ENCODE measurements at places on chromosomes 12 and 14.

GRCh38 chr14:104966261-104966865, 11.8 kb downstream of the AHNAK2 start:
- DNase-seq: no peak

DNA sequence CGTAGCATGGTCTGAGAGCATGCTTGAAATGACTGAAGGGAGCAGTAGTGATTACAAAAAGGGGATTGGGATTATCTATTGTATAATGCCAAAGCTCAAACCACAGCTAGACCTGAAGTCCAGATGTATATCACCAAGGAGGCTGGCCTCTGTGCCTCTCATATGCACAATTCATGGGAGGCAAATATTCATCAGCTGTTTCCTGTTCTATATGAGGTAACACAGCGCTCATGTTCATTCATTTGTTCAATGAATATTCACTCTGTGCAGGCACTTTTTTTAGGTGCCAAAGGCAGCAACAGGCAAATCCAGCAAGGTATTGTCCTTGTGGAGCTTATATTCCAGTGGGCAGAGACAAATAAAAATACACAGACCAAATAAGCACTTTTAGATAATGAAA, 39.0 kb downstream of the CRACR2A start:
- no peak for DNase-seq

DNA sequence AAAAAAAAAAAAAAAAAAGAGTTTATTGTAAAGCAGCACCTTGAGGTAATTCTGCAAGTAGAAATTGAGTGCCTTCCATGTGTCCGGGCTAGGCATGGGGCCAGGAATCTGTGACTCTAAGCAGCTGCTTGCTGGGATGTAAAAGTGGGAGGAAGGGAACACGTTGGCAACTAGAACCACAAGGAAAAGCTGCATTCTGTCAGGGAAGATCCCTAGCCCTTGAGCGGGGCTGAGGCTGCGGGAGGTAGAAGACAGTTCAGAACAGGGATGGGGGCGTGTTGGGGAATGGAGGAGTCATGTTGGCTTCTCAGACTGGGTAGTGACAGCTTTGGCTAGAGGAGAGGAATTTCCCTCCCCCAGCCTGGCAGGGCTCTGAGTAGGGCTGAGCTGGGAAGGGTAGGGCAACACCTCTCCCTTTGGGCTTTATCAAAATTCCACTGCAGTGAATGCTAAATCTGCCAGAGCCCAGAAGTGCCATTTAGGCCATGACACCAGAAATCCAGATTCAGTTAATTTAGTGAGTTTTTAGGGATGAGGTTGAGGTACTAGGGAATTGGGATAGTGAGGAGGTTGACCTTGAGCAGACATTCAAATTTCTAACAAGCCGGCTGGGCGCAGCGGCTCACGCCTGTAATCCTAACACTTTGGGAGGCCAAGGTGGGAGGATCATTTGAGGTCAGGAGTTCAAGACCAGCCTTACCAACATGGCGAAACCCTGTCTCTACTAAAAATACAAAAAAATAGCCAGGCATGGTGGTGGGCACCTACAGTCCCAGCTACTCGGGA, 3.4 kb upstream of the TRAFD1 start:
- no peak for DNase-seq

- DNase-seq: no peak
Measured at GRCh38 chr14:74402401-74403251, 23.4 kb downstream of the SYNDIG1L start.

DNA sequence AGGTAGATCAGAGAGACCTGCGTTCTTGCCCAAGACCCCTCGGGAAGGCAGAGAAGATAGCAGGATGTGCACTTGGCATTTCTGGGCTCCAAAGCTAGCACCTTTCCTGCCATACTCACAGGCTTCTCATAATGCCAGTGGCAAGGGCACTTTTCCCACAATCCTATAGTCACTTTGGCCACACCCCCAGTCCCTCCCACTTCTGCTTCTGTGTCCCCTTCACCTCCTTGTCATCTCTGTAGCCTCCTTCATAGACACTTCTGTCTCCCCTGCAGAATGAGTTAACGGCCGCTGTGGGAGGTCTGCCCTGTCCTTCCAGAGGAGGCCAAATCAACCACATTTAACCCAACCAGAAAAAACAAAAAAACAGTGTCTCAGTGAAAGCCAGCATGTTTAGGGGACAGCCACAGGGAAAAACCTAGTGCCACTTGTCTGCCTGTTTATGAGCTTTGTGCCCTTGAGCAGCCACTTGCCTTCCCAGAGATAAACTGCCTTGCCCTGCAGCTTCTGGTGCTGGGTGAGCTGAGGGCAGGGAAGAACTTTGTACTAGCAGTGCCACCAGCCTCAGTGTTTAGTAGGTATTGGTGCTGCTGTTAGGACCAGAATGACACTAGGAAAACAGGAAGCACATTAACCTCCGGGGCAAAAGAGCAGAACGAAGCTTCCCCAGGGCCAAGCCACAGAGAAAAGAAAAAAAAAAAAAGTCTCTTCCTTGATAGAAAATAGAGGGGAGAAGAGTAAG, 193.0 kb upstream of the PWP1 start:
- no peak for DNase-seq

DNA sequence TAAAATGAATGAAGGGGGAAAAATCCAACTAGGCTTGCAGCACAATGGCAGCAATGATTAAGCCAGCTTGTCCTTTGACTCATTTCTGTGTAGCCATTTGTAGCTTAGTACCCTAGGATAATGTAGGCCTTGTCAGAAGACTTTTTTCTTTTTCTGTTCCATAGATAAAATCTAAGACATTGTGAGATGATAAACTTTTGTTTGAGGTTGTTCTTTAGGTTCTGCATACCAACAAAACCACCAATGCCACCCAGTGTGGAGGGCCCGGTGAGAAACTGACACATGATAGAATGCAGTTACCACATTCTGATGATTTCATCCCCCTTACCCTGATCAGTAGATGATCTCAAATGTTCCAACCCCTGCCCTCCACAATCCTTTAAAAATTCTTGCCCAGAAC, 6.6 kb upstream of the KLRD1 start:
- DNase-seq: no peak

GRCh38 chr14:50362764-50363713, 33.6 kb downstream of the CDKL1 start:
- no peak for DNase-seq

DNA sequence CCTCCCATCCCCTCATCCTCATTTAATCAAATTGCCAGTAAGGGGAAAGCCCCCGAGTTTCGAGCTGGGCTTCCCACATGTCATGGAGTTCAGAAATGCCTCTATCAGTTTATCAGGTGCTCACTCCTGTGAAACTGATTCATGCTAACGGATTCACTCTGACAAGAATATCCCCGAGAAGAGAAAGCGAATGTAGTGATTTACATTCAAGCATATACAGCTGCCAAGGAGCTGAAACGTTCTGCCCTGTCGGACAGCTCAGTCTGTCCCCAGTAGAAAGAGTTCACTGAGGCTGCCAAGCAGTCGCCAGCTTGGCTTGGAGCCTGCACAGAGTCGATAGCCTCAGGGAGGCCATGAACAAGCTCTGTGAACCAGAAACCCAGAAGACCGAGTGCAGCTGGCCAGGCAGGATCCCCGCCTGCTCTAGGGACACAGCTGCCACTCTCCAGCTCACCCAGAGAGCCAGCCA, 88.4 kb downstream of the TMCC3 start:
- DNase-seq: peak; percentile 23

Data from GM18507 (cell line).